Stimulated activated naive CD8-positive, alpha-beta T cell treated with anti-CD3 and anti-CD28 coated beads, Interleukin-15, Interleukin-2, amounts not matched to agents 100 U/mL and 50 U/mL, for 24 hours (primary cell): ENCODE measurements at places on chromosomes 6 and 20.

- no peak for DNase-seq
Measured at GRCh38 chr6:39476151-39476550, 153.6 kb upstream of the KCNK16 start.

DNA sequence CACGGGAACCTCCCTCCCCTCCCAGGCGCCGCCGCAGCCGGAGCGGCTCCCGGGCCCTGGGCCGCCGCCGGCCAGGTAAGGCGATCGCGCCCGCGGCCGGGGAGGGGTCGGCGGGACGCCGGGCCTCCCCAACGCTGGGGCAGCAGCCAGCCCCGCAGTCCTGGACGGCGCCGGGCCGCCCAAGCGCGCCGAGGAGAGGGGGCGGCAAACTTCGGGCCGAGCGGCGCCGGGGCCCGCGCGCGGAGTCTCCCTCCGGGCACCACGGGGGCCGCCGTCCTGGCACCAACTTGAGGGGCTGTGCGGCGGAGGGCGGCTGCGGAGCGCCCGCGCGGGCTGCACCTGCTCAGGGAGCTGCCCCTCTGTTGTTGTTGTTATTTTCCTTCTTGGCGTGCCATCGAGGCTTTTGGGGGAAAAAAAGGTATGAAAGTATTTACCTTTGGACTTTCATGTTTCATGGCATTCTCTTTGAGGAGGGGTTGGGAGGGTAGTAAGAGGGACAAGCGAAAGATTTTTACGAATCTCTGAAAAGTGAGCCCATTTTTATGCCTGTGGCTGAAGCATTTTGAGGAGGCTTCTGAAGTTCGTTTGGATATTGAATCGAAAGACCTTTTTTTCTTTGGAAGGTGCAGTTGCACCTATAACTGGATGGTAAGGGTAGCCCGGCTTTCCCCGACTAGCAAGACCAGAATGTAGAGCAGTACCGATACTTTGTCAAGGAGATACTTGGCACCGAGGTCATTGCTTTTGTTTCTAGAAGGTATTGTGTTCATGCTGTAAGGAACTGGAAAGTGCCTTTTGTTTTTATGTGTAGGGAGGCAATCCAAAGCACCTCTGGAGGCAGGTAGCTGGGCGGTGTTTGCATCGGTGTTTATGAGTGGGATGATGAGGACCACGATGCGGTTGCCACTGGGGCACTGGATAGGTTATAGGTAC lies at the start of gene RNF182:
Gene RNF182 (plus strand): TSS at position 4 of the 933 bp plus-strand sequence. CDS start 52,168 bp downstream, outside the sequence.
- DNase-seq = no peak

DNA sequence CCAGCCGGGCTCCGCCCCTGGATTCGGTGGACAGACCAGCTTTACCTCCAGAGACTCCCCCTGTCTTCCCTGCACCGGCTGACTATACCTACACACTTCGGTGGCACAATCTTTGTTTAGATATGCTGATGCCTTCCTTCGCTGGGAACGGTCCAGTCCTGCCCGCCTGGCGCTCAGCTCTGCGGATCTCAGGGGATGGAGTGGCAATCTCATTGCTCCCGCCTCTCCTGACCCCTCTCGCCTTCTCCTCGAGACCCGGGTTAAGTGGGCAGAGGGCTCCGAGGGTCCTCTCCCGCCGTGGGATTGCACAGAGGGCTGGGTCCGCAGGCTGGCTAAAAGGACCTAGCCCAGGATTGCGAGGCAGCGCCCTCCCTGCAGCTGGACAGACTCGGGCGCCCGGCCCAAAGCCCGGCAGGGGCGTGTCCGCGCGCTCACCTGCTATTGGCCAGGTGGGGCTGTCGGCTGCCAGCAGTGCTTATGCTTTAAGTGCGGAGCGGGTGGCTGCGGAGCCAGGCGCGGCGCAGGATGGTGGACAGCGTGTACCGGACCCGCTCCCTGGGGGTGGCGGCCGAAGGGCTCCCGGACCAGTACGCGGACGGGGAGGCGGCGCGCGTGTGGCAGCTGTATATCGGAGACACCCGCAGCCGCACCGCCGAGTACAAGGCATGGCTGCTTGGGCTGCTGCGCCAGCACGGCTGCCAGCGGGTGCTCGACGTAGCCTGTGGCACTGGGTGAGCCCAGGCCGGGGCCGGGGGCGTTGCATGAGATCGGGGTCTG lies at the start of gene GNMT:
Gene GNMT (plus strand): TSS at position 512 of the 777 bp plus-strand sequence. CDS start 14 bp downstream, at position 526.
- DNase-seq = peak; percentile 39

GRCh38 chr20:997016-997415 lies 5.1 kb downstream of the RSPO4 start:
- no peak for DNase-seq

- no peak for DNase-seq
Measured at GRCh38 chr6:168785720-168786511, 344.9 kb downstream of the SMOC2 start.

- DNase-seq = no peak
Measured at GRCh38 chr6:55568808-55569439, 10.1 kb downstream of the HMGCLL1 start.

DNA sequence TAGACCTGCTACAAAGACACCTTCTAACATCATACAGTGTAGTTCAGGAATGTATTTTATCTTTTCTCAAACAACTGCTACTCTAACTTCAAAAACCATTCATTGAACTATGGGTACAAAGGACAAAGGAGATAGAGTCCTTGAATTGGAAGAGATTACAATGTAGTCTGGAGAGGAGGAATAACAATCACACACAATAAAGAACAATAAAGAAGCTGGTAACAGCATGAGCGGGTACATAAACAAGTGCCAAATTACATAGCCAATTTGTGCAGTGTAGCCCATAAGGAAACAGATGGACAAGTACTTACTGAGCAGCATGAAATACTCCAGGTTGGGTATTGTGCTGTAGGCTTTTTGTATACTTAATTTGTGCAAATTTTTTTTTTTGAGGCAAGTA lies 44.3 kb downstream of the OSTM1 start:
- DNase-seq = no peak

GRCh38 chr6:142500250-142500786 lies 198.5 kb downstream of the ADGRG6 start:
- DNase-seq = no peak

- no peak for DNase-seq
Measured at GRCh38 chr6:108616544-108616943, 55.8 kb downstream of the FOXO3 start.

- no peak for DNase-seq
Measured at GRCh38 chr6:138013959-138014358, 93.3 kb downstream of the PERP start.

- DNase-seq = no peak
Measured at GRCh38 chr6:47200536-47201334, 109.0 kb downstream of the TNFRSF21 start.

GRCh38 chr20:9928955-9929354 lies 90.1 kb upstream of the PAK5 start:
- no peak for DNase-seq

- DNase-seq = no peak
Measured at GRCh38 chr6:75943381-75943780, 129.1 kb downstream of the IMPG1 start.

DNA sequence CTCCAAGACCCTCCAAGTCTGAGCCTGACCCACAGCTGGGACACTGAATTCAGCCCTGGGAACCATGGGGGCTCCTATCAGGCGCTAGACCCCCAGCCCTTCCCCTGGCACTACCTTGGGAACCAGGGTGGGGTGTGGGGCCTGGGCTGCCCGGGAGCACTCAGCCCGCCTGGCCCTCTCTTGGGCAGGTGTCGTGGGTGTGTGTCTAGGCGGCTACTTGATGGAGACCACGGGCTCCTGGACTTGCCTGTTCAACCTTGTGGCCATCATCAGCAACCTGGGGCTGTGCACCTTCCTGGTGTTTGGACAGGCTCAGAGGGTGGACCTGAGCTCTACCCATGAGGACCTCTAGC lies 14.6 kb downstream of the SLC17A9 start:
- DNase-seq = no peak

DNA sequence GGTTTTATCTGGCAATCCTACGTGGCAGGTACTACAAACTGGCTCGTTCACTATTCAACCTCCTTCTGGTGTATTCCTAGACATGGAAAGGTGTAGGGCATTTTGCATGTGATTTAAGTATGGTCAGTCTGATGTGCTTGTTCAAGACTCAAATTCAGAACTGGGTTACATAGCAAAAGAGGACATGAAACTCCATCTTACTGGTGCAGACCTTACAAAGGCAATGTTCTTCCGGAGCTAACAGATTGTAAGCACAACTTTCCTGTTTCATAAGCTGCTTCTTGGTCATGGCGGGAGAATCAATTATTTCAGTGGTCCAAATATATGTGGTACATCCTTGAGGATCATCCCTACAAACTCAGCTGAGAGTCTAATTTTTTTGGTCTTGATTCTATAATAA lies 703.4 kb downstream of the EPM2A start:
- DNase-seq = no peak

DNA sequence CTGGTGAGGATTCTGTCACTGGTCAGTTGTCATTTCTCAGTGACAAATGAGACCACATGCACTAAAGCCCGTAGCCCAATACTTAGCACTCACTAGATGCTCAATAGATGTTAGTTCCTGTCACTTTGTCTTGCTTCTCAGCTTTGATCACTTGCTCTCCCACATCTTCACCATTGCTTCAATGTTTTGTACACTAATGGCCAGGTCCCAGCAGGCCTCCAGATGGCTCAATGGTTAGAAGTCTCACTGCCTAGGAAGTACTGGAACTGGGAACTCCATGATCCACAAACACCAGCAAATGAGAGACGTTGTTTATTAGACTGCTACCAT lies 502.8 kb upstream of the JARID2 start:
- DNase-seq = no peak

- no peak for DNase-seq
Measured at GRCh38 chr6:151381722-151382121, 9.6 kb downstream of the ZBTB2 start.

- DNase-seq = no peak
Measured at GRCh38 chr20:48380661-48381060, 447.1 kb downstream of the PREX1 start.

GRCh38 chr20:50068041-50068651 lies 44.8 kb downstream of the UBE2V1 start:
- DNase-seq = no peak

- no peak for DNase-seq
Measured at GRCh38 chr6:90314514-90314913, 17.9 kb upstream of the BACH2 start.

- no peak for DNase-seq
Measured at GRCh38 chr6:36969240-36969691, 14.7 kb downstream of the PI16 start.

DNA sequence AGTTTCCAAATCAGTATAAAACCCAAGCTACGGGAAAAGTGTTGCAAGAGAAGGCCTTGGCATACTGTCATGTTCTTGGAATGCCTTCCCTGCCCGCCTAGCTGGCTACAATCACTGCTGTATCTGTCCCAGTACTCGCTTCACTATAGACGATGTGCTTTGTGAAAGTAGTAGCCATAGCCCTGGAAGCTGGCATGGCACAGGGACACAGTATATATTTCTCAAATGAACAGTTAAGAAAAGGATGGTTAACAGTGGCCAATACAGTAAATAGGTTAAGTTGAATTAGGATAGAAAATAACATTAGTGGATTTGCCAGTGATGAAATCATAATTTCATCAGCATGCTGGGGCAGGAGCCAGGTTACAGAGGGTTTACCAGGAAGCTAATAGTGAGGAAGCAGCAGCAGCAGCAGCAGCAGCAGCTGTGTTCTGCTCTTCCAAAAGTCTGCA lies 499.3 kb downstream of the CDKAL1 start:
- no peak for DNase-seq

GRCh38 chr6:79426625-79427278 lies 110.5 kb downstream of the LCA5 start:
- DNase-seq = no peak

DNA sequence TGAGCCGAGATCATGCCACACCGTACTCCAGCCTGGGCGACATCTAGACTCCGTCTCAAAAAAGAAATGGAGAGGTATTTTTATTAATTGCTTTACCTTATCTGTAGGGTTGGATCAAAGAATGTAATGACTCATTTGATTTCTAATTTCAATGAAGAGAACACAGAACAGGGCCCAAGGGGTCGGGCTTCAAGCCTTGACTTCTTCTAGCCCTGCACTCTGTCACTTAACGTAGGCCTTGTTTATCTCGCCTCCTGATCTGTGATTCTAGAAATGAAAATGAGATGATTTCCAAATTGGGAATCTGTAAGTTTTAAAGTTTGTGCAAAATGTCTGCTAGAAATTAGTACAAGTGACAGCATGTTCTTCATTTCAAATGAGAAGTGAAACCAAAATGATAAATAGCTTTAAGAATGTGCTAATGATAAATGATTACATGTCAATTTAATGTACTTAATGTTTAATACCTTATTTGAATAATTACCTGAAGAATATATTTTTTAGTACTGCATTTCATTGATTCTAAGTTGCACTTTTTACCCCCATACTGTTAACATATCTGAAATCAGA lies 180.5 kb downstream of the SLC16A10 start:
- no peak for DNase-seq

DNA sequence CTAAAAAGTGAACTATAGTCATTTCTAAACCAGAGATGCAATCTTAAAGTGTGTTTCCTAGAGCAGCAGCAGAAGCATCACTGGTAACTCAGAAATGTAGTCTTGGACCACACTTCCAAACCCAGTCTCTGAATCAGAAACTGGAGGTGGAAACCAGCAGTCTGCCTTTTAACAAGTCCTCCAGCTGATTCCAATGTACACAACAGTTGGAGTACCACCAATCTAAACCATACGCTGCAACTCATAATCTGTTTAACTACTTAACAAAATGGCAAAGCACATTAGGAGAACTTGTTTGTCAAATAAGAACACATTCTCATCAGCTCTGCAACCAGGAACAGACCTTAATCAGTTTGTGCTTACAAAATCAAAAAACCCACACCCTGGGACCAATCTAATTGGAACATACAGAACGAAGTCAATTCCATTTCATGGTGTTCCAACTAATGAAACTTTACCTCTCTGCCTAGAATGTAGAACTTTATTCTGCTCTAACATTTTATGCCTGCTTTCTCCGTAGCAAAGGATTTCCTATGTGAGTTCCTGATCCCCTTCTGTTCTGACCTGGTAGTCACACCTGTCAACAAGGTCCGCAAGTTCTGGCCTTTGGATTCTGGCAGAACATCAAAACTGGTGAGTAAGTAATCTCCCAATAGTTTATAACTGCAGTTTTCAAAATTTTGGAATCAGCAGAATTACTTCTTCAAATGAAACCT lies 390.4 kb downstream of the HTR1B start:
- DNase-seq = no peak

GRCh38 chr6:168774381-168774780 lies 333.4 kb downstream of the SMOC2 start:
- no peak for DNase-seq

DNA sequence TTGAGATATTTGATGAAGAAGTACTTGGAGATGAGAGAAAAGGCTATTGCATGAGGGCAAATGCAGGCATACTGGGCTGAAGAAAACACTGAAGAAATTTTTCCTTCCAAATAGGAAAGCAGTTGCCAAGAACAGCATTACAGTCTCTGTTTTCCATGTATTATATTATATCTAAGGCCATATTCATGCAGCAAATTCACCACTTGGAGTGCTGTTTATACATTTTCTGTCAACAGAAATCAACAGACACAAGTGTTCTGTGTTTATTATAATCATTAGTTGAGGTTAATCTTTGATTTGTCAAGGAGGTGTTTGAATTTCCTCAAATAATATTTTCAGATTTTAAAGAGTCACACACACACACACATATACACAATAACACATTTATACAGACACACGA lies 268.8 kb upstream of the PLCB4 start:
- no peak for DNase-seq
